ENCODE measurements at places on chromosomes 7 and 10.

DNA sequence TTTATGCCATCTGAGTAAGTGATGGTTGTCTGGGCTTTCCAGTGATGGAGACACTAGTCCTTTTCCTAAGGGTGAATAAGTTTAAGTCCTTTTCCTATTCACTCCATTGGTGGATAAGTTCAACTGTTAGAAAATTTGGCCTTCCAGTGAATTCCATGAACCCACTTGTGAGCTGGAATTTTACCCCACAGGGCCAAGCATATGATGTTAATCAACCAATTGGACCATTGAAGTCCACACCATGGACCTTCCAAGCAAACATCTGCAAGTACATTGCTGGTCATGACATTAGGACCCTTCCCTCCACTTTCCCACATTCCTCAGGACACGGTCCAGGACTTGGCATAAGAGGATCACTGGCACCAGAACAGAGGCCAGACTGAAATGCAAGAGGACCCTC lies 381.4 kb downstream of the RPS24 start:
- no peak for DNase-seq

DNA sequence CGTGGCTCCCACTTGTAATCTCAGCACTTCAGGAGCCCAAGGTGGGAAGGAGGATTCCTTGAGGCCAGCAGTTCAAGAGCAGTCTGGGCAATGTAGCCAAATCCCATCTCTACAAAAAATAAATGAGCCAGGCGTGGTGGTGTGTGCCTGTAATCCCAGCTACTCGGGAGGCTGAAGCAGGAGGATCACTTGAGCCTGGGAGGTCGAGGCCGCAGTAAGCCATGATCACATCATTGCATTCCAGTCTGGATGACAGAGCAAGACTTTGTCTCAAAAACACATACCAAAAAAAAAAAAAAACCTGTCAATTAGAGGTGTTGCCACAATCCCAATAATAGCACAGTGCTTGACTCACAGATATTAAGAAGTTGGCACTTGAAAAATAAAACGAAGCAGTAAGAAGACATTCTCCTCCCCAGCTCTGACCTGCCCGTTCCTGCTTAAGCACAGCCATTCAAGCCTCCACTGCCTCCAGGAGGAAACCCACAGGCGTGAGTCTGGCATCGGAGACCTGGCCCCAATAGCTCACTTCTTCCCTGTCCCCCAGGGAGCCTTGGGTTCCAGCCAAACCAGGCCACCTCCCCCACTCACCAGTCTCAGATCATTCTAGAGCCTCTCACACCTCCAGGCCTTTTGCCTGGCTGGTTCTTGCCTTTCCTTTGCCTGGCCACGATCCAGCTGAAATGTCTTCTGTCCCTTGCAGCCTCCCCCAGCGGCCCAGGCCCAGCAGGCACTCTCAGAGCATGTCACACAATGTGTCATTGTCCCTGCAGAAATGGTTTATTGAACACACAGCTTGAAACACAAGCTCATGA lies 45.3 kb upstream of the GTF2I start:
- DNase-seq: no peak

DNA sequence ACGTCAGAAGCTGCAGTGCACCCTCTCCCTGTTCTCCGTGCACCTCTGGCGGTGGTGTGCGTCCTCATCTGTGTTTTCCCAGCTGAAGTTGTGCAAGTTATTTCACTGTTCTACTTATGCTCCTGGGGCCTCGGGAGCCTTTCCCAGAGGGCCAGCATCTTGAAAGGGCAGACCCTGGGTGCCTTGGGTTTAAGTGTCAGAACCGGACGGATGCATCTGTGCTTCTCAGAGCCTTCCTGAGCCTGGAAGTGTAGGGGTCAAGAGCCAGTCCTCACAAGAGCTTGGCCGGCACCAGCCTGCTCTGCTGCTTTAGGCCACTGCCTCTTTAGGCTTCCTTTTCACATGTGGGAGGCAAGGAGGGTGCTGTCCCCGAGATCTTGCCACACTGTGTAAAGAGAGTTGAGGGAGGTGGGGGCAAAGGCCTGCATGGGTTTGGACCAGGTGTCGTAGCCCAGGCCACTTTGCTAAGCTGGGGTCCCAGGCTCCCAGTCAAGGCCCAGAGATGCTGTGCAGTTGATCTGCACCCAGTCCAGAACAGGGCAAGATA lies 128.9 kb upstream of the NPS start:
- no peak for DNase-seq

- DNase-seq: no peak
Measured at GRCh38 chr7:46444256-46444655, 523.2 kb upstream of the IGFBP3 start.

DNA sequence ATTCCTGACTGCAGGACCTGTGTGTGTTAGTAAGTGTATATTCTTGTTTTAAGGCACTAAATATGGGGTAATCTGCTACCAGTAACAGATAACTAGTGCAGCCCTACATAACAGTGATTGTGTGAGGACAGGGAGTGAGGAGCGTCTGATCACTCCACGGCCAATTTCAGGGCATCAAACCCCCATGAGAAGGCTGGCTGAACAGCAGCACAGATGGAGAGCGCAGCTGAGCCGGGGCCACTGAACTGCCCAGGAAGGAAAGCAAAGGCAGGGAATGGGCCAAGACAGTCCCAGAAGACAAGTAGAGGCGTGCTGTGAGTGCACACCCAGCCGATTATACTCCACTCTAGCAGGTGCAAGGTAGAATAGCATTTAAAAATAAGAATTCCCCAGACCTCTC lies 157.1 kb upstream of the CHST15 start:
- DNase-seq: no peak
